Inflammatory macrophage (primary cell): ENCODE measurements at places on chromosomes 2 and 18.

- no peak for DNase-seq
These were observed 58.6 kb upstream of the CHAC2 start for GRCh38 chr2:53708988-53709387.

DNA sequence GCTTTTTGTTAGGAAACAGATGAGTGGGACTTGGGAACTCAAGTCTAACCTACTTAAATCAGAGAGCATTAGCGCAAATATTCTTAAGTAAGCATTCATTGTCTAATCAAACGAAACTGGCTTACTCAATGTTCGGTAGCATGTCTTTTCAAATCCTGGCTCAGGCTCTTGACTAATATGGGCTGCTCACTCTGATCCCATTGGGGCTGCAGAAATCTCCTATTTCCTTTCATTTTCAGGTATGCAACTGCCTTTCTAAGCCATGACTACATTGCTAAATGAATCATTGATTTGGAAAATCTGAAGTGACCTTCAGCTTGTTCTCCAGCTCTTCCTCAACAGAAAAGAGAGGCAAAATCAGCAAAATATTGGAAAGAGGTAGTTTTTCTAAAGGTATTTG lies 2084.4 kb upstream of the PIK3C3 start:
- DNase-seq = no peak

DNA sequence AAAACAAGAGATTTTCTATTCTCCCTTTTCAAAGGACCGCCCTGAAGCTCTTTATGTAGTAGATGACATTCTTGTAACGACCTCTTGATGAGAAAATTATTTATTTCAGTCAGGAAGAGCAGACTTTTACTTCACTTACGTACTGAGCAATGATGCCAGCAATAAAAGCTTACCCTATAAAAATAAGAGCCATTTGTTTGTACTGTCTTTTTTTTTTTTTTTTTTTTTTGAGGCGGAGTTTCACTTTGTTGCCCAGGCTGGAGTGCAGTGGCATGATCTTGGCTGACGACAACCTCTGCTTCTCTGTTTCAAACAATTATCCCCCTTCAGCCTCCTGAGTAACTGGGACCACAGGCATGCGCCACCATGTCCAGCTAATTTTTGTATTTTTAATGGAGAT lies 39.2 kb downstream of the CRIM1 start:
- no peak for DNase-seq

DNA sequence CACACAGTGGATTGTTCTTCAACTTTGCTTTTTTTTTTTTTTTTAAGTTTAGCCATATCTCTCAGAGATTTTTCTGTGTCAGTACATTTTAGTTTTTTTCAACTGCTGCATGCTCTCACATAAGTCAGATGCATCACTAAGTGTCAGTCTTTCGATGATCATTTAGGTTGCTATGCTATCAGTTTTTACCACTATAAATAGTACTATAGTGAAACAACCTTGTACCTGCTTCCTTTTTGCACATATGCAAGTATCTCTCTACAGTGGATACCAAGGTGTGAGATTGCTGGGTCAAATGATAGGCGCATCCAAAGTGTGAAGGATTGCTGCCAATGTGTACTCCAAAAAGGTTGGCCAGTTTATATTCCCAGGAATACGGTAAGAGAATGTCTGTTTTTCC lies 33.5 kb upstream of the MAP4K3 start:
- DNase-seq = no peak
